ENCODE measurements at places on chromosomes 5 and 9.

DNA sequence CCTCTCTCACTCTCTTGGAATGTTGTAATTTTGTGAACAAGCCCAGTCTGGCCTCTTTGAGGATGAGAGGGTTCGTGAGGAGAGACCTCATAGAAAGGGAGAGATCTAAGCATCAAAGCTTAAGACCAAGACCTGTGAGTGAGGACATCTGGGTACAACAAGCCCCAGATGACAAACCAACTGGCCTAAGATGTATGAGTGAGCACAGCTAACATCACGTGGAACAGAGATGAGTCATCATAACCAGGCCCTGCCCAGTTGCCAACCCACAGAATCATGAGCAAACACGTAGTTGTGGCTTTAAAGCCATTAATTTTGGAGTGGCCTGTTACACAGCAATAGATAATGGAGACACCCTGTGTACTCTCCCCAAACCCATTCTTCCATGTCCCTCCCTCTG, 439.1 kb upstream of the KIF2A start:
- DNase-seq: peak; percentile 27

- DNase-seq: peak; percentile 80
Measured at GRCh38 chr5:122846051-122846550, 688 bp downstream of the SNX24 start.

GRCh38 chr9:114335745-114336144, 6.1 kb downstream of the ORM2 start:
- DNase-seq: no peak

DNA sequence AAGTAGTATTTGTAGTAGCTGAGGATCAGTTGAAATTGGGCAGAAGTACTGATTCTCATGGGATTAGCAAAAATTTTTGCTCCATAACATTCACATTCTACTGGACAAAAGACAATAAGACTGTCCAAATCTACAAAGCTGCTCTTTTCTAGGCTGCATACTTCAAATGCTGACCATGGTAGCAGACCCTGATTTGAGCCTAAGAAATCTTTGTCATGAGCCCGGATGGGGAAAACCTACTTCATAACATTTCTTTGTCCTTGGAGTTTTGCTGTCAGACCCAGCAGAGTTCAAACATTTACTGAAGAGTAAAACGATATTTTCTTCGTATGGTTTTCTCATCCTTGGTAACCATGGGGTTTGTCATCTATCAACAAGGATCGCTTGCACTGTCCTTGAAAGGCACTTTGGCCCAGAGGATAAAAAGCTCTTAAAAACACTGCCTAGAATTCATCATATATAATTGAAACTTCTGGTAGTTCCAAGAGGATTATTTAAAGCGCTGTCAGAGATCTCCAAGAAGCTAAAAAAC, 216.9 kb downstream of the CAVIN4 start:
- DNase-seq: no peak

GRCh38 chr5:60141119-60141518, 247.6 kb upstream of the PDE4D start:
- no peak for DNase-seq

DNA sequence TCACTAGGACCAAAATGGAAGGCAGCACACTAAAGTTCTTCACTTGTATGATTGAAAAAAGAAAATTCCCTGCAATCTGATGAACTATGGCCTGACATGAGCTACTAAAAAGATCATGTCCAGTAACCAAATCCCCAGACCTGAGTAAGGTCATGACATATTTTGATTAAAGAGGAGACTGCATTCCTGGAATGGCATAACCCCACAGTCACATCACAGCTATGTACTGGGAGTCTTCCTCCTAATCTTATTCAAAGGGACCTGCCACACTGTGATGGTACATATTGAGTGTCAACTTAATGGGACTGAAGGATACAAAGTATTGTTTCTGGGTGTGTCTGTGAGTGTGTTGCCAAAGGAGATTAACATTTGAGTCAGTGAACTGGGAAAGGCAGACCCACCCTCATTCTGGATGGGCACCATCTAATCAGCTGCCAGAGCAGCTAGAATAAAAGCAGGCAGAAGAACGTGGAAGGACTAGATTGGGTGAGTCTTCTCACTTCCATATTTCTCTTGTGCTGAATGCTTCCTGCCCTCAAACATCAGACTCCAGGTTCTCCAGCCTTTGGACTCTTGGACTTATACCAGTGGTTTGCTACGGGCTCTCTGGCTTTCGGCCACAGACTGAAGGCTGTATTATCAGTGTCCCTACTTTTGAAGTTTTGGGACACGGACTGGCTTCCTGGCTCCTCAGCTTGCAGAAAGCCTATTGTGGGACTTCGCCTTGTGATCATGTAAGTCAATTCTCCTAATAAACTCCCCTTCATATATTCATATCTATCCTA, 345.0 kb downstream of the TMEM38B start:
- DNase-seq: no peak

- DNase-seq: no peak
Measured at GRCh38 chr5:13939638-13940037, 4.8 kb downstream of the DNAH5 start.

DNA sequence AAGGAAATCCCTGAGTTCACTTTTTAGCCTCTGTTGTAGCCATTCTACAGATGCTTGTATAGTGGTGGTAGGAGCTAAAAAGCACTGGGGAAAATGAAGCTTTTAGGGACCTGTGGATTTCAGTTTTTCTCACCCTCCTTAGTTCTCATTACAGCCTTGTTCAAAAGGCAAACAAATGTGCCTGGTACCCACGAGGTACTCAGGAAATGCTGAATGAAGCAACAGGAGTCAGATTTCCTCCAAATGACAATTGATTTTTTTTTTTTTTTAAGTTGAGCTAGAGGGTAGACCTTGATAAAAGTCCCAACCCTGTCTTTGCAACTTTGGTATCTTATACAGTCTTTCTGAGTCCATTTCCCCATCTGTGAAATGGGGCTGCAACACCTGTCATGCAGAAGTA, 21.3 kb upstream of the TMOD1 start:
- no peak for DNase-seq

DNA sequence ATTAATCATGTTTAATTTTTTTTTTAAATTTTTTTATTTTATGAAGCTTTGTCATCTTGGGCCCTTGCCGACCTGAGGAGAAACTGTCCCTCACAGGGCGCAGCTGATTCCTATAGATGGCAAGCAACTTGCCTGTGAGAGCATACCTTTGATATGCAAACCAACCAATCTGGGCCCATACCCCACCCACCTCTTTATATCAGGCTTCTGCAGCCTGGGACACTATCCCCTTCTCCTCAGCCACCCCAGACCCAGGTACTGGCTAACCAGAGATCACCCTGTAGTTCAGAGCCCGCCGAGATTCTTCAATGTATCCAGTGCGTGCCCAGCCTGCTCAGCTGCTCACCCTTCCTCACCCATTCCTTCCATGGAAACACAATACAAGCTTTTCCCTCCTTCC, 18.7 kb upstream of the AGGF1 start:
- DNase-seq: no peak

- DNase-seq: no peak
Measured at GRCh38 chr5:181235323-181235688, 8.4 kb downstream of the RACK1 start.

- DNase-seq: no peak
Measured at GRCh38 chr5:139954022-139954421, 89.1 kb downstream of the NRG2 start.

DNA sequence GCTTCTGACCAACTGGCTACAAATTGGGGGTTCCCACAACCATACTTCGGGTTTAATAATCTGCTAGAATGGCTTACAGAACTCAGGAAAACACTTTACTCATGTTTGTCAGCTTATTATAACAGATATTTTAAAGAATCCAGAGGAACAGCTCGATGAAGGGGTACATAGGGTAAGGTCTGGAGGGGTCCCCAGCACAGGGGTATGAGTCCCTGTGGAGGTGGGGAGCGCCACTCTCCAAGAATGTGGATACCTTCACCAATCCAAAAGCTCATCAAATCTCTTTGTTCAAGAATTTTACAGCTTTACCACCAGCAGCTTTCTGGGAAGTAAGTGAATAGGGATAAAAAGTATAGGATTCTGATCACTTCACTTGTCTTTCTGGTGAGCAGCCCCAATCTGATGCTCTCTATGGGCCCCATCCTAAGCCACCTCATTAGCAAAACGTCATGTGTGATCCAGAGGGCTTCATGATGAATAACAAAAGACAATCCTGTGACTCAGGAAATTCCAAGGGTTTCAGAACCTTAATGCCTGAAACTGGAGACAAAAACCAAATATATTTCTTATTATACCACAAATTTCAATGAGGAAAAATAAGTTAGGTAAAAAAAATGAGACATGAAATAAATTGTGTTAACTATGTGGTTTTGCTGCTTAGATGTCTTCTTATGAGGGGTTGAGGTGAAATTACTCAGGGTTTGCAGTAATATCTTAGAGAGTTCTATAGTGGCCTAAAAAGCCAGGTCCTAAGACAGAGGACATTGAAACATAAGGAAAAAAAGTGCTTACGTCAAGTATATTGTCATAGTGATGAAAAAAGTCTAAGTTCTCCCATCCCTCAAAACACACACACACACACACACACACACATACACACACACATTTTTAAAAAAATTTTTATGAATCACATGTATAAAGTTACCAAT, 290.5 kb downstream of the ANXA1 start:
- DNase-seq: peak; percentile 53

- DNase-seq: no peak
Measured at GRCh38 chr9:96619124-96619465, 548 bp downstream of the CDC14B start.

- no peak for DNase-seq
Measured at GRCh38 chr9:135766251-135766650, 64.3 kb downstream of the KCNT1 start.

- no peak for DNase-seq
Measured at GRCh38 chr9:91557327-91557726, 133.7 kb upstream of the NFIL3 start.
